Hematopoietic multipotent progenitor cell treated with erythropoietin and hydrocortisone succinate and interleukin-3 and kit ligand, for 4 days (in vitro differentiated cells): ENCODE measurements at places on chromosomes 6 and 20.

DNA sequence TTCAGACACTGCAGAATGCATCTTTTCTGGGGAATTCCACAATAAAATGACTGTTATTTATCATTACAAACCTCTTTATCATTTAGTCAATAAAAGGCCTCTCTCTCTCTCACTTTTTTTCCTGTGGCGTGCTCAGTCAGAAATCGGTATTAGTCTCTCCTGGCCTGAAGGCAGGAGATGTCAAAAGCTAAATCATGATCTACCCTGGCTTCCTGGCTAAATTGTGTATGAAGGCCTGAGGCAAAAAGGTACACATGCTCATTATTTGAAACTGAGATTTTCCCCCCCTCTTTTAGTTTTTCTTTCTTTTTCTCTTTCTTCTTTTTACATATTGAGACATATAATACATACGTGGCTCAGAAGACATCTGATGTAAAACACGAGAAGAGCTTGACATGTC, 375.0 kb upstream of the SLC35B3 start:
- no peak for DNase-seq

GRCh38 chr6:165649166-165650137, 13.6 kb downstream of the PDE10A start:
- DNase-seq, result no peak

DNA sequence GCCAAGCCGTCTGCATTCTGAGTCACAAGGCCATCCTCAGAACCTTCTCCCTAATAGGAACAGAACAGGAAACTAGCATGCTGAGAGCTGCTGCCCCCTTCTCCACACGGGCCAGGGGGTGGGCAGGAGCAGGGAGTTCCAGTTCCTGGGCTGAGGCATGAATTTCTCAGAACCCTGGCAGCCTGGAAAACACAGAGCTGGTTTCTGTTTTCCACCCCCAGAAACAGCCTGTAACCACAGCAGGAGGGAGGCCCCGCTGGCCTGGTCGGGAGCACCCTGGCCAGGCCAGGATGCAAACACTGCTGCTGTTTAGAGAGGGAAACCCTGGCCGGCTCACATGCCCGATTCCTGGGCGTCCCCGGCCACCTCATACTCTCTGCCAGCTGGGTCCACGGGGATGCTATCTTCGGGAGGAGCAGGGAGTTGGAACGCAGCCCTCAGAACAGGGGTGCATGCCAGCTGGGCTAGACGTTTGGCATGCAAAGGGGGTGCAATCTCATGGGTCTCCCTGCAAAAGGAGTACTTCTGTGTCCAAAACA, 130.1 kb downstream of the NFATC2 start:
- DNase-seq, result no peak

DNA sequence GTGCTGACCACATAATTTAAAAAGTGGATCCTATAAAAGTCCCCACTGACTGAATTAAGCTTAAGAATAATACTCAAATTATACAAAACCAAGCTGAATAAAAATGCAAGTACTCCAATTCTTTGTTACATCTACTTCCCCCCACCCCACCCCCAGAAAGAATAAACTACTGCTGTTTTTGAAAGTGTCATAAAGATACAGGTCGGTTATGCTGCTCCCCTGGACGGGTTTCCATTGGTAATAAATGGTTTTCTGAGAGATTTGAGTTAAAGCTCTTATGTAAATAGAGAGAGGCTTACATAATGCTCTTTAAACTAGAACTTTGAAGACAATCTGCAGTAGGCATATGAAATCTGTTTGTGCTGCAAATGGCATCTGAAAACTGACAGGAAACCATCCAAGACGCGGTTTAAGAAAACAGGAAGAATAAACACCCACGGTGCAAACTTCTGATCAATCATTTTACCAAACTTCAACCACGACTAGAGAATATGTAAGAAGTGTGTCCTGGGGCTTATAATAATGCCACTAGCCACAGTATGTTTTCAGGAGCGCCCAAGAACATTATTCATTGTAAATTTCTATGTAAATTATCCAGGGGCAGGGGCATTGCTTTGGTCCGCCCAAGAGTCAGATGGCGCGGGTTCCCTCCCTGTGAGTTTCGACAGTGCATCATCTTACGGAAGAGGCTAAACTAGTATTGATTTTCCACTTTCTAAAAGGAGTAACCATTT, 10.8 kb upstream of the POU3F2 start:
- DNase-seq, result no peak

- DNase-seq, result no peak
Observed at GRCh38 chr6:46888578-46888977, 33.2 kb downstream of the ADGRF5 start.
